AG09319 (cell line): ENCODE measurements at places on chromosomes 5 and 9.
A peak's percentile ranks its signal among the peaks of the same experiment; 100 is the strongest.

DNA sequence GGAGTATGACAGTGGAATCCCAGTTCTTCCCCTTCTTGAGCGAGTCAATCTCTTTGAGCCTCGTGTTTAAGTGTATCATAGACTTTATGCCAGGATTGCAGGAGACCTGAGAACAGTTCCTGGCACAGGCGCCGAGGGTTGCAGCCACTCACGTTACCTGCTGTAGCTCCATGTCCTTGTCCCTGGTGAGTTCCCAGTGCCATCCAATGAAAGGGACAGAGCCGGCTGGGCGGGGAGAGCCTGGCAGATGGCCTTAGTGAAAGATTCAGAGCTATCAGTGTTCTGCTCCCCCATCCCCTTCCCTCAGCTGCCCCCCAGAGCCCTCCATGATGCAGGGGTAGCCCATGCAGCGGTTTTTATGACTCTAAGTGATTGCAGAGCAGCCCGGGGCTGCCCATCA is 554.0 kb downstream of the BNC2 start:
- DNase-seq = no peak

DNA sequence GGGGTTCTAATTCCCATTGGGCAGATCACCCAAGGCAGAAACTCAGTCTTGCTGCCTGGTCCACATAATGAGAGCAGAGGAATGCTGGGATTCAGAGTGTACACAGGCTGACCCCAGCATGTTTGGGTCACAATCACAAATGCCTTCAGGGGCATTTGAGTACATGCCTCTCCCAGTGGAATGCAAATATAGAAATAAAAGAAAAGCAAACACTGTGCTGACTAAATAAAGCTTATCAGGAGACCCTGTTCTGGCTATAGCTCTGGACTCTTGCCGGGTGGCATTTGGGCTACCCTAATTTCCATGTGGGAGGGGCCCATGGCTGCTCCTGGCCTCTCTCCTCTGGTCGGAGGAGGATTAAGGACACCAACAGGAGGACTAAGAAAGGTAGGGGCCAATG is 121.4 kb downstream of the DOCK8 start:
- DNase-seq = no peak

- DNase-seq = no peak
These were observed 133.4 kb downstream of the UGCG start for GRCh38 chr9:112029921-112030444.

- DNase-seq = no peak
These were observed 53.4 kb upstream of the IL6ST start for GRCh38 chr5:56048124-56048523.

DNA sequence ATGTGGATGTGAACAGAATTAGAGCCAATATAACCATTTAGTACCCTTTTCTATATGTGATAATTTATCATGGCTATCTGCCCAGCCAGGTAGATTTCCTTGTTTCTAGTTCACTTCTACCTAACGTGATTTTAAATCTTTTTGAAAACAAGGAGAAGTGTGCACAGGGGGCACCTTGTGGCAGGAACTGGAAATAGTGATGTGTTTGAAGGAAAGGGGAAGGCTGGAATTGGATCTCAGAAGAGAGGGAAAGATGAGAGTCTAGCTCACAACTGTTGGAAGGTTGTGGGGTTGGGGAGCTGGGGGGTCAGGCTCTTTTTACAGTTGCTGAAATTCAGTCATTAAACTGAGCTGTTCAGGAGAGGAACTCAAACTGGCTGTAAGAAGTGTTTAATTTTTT is 219.5 kb downstream of the KCTD16 start:
- no peak for DNase-seq

DNA sequence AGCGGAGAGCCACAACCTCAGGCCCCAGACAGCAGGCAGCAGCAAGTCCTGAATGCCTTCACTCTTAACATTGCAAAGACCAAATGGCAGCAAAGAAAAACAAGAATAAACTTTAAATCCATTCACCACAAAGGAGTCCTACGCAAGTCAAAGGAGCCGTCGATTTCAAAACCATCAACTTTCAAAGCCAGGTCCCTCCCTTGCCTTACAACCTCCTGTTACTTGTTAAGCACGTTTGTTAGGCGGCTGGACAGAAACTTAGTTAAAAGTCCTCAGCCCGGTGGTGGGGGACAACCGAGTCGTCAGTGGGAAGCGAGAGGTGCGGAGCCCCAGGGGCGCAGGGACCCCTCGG is 938 bp downstream of the LPAR1 start:
- no peak for DNase-seq

GRCh38 chr5:71834601-71835000 is 115.5 kb downstream of the CARTPT start:
- DNase-seq = no peak

- DNase-seq = peak; percentile 65
These were observed 1.3 kb downstream of the SEMA5A start for GRCh38 chr5:9544502-9545135.

- DNase-seq = no peak
These were observed 609.8 kb downstream of the PTPRD start for GRCh38 chr9:10003047-10003446.

DNA sequence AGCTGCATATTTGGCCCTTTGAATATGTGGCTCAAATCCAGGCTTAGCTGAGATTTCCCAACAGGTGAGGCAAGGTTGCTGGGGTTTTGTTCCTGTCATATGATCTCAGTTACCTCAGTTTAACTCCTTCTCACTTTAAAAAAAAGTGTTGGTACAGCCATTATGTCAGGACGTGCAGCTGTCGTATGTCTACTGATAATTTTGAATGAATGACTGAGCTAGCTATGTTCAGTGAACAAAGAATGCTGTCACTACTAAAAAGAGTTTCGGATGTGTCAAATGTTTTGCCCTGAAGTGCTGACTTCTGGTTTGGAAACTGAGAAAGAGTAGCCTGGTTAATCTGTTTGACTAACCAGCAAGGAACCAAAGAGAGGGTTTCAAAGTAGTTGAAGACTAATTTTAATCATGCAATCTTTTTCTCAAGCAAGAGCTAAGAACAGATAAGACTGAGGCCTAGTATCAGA is 106.3 kb upstream of the NR3C1 start:
- DNase-seq = no peak

DNA sequence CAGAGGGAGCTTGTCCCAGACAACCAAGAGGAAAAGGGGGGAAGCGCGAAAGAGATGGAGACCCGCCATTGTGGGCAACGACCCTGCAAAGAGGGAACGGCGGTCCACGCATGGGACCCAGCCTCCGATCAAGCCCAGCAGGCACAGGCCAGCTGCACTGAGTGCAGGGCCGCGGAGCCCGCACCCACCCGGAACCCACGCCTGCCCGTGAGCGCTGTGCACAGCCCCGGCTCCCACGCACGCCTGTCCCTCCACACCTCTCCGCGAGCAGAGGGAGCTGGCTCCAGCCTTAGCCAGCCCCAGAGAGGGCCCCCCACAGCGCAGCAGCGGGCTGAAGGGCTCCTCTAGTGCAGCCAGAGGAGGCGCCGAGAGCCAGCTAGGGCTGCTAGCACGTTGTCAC is 416.5 kb downstream of the DMRTA1 start:
- DNase-seq = no peak

GRCh38 chr9:136942112-136942880 is 2.2 kb downstream of the FBXW5 start:
- no peak for DNase-seq

- DNase-seq = no peak
These were observed 44.4 kb downstream of the DROSHA start for GRCh38 chr5:31487506-31487905.

DNA sequence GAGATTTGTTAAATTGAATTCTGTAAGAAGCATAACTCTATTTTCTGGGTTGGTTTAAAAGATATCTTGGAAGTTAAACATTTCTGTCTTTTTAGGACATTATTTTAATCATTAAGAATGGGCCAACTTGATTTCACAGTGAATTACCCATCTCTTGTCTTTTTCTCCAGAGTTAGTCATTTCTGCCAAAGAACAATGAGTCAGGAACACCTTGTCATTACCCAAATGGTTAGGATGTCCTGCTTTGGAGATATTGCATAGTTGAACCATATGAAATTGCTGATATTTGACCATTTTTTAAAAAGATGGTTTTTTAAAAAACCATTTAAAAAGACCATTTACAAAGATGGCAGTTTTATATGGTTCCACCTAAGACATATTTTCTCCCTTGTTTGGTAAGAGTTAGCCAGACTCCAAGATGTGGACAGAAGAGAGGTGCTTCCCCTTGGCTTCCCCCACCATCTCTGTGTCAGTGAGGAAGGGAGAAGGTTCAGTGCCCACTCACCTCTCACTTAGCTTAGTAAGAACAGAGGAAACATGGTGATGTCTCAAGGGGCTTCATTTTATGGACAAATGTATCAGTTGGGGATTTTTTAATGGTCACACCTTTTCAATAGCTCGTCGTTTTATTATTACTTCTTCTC is 103.0 kb downstream of the PCSK1 start:
- no peak for DNase-seq

GRCh38 chr9:129204840-129205239 is 26.8 kb upstream of the IER5L start:
- DNase-seq = no peak

DNA sequence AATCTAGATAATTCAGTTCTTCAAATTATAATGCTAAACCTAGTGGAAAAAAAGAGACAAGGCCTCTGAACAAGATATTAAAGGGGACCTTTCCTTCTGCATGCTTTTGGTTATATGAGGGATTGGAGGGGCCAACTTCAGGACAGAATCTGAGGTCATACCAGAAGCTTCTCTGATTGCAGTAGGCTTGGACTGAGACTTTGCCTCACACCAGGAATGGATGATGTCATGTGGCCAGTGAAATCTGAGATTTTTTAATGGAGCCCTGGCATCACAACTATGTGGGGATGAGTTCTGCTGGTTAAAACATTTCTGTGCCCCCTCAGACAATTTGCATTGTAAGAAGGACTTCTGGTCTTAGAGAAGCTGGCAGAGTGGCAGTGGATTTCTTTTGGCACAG is 88.6 kb downstream of the ANGPTL2 start:
- DNase-seq = no peak

DNA sequence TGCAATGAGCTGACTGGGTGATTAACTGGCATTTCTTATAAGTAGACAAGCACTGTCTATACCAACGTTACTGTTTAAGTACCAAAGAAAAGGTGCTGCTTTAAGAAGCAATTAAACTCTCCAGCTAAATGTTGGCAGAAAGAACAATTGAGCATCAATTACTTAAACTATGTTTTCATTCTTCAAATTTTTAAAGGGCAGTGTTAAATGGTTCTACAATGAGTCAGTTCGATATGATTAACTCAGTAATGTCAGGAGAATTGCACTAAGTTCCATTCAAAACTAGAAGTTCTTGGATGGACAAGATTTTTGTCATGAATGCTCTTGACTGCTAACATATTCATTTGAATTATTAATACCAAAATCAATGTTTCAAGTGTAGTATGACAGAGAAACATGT is 593.7 kb downstream of the DNAH5 start:
- no peak for DNase-seq

GRCh38 chr9:95381221-95381620 is 63.7 kb upstream of the FANCC start:
- DNase-seq = peak; percentile 35
